ENCODE measurements at places on chromosomes 3 and 15.

GRCh38 chr3:11534011-11534792, 109.5 kb downstream of the VGLL4 start:
- DNase-seq, result peak; percentile 22

DNA sequence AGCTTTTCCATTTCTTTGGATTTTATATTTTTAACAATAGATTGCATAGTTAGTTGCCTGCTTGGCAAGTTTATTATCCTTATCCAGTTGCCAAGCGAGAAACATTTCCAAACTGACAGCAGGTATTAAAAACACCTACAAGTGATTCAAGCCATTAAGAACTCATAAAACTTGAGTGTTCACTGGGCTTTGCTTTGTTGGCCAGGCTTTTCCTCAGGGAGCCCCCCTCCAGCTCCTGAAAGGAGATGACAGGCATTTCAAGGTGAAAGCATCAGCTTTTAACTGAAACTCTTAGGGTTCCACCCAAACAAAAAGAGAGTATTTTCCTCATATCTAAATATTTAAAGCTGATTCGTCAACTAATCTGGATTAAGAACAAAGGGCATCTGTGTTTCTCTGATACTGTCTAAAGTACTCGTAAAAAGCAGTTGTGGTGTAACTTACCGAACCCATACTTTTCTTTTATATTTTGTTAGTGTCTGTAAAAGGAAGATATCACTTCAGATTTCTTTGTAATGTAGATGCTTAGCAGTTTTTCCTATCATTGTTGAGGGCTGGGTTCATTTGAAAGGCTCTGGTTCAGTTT, 363.4 kb downstream of the OTOL1 start:
- DNase-seq, result no peak

GRCh38 chr15:56385908-56386307, 20.7 kb downstream of the TEX9 start:
- DNase-seq, result no peak

GRCh38 chr15:85950101-85950500, 129.6 kb upstream of the AGBL1 start:
- no peak for DNase-seq

DNA sequence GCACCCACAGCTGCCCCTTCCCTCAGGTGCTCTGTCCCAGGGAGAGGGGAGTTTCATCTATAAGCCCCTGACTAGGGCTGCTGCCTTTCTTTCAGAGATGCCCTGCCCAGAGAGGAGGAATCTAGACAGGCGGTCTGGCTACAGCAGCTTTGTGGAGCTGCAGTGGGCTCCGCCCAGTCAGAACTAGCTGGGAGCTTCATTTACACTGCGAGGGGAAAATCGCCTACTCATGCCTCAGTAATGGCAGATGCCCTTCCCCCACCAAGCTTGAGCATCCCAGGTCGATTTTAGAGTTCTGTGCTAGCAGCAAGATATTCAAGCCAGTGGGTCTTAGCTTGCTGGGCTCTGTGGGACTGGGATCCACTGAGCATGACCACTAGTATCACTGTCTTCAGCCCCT, 181.2 kb upstream of the RARB start:
- no peak for DNase-seq

GRCh38 chr3:51681453-51681852, 10.4 kb downstream of the TEX264 start:
- DNase-seq, result no peak

GRCh38 chr3:134332344-134332743, 41.9 kb downstream of the AMOTL2 start:
- no peak for DNase-seq

- DNase-seq, result no peak
These were observed 152.9 kb upstream of the RBMS3 start for GRCh38 chr3:29128001-29128400.

GRCh38 chr3:197149-197827, 725 bp downstream of the CHL1 start:
- DNase-seq, result no peak

DNA sequence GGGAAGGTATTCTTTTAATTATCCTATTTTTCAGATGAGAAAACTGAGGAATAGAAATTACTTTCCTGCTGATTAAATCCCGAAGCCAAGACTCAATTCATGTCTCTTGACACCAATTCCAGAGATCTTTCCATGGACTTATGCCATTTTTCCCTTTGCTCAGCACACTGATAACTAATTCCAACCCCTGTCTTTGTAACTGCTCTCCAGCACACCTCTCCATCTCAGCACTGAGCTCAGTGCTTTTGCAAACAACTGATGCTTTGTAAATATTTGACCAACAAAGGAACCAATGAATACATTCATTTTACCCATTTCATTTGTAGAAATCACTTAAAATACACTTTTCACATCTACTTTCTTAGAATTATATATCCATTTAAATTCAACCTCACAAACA, 249.1 kb downstream of the IL5RA start:
- DNase-seq, result no peak

GRCh38 chr3:127417709-127418559, 130.1 kb upstream of the PRR20G start:
- DNase-seq, result no peak

DNA sequence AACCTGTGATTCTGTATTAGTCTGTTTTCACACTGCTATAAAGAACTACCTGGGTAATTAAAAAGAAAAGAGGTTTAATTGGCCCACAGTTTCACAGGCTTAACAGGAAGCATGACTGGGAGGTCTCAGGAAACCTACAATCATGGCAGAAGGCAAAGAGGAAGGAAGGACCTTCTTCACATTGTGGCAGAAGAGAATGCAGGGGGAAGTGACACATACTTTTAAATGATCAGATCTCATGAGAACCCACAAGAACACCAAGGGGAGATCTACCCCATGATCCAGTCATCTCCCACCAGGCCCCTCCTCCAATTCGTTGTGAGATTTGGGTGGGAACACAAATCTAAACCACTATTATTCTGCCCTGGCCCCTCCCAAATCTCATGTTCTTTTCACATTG, 6.1 kb downstream of the ZKSCAN7 start:
- DNase-seq, result no peak

- peak; percentile 61 for DNase-seq
These were observed 16.3 kb upstream of the DOCK3 start for GRCh38 chr3:50658416-50658815.

DNA sequence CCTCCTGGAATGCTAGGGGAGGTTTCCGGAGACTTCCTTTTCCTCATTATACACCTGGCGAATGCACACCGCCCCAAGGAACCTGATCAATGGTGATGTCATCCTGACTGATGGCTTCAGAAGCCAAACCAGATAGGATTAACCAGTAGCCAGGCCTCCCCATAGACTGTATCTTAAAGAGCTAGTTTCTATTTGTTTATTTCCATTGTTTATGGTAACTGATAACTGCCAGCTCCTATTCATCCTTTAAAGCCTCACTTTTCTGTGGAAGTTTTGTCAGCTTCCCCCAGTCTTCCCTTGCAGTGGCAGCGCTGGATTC, at the start of gene MKRN2OS:
TSS of gene MKRN2OS (minus strand) at position 27 of the 319 bp plus-strand sequence. CDS start 35 bp downstream, outside the sequence.
- DNase-seq, result peak; percentile 77

DNA sequence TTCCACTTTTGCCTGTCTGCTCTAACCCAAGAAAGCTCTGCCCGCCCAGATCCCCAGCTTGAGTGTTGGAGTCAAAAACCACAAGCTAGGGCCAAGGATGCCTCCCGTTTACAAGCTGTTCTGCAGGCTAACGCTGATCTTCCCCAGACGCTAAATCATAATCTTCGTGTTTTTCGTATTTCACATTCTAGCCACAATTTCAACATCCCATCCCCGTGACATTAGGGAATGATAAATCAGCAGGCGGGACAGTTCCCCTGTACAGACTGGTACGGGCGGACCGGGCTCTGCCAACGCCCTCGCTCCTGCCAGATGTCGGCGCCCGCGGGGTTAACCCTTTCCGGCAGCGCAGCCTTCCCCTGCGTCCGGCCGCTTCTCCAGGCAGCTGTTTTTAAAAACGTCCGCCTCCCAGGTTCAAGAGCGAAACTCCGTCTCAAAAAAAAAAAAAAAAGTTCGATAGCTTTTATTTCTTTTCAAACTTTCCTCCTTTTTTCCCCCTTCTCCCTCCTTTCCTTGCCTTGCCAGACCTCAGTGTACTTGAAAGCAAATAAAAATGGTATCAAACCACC, 81.0 kb upstream of the BNC1 start:
- peak; percentile 86 for DNase-seq

DNA sequence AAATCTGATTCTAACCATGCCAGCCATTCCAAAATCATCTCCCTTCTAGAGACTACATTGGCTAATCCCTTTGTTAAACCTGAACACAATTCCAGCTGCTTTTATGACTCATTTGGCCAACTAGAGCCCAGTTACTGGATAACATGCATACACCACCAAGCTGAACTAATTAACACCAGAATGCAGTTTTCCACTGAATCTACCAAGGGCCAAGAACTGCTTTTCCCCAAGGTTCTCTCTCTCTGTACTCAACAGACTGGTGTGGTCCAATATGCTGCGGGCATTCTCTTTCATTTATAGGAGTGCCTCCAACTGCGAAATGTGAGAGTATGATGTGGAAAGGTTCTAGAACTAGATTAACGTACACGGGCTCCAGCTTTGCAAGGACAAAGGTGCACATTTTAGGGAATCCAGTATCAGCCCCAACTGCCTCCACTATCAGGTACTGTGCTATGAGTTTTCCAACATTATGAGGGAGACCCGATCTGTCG, 1.5 kb downstream of the CHSY1 start:
- no peak for DNase-seq

DNA sequence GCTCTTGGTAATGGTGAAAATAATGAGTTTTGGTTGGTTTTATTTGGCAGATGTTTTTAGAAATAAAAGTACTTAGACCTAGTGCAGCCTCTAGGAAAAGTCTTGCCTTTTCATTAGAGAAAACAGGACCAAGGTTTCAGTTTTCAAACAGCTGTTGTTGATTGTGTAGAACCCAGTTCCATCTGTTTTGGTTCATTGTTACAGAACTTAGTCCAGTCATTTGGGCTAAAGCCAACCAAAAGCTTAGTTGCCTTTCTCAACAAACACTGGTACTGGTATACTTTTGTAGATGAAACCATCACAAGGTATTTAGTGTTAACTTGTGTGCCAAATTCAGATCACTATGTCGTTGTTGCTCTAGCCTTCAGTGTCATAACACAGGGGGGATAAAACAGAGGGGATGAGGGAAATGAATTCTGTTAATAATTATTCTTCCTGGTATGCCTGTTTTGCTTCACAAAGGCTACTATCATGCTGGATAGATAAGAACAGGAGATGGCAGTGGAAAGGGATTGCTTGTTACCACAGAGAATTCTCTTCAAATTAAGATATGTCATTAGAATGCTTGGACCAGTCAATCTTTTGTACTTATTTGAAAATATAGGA, 12.6 kb upstream of the APH1B start:
- no peak for DNase-seq

- DNase-seq, result no peak
These were observed 45.2 kb upstream of the BDH1 start for GRCh38 chr3:197600796-197601565.

GRCh38 chr15:52518487-52519371, 10.0 kb downstream of the MYO5A start:
- no peak for DNase-seq

DNA sequence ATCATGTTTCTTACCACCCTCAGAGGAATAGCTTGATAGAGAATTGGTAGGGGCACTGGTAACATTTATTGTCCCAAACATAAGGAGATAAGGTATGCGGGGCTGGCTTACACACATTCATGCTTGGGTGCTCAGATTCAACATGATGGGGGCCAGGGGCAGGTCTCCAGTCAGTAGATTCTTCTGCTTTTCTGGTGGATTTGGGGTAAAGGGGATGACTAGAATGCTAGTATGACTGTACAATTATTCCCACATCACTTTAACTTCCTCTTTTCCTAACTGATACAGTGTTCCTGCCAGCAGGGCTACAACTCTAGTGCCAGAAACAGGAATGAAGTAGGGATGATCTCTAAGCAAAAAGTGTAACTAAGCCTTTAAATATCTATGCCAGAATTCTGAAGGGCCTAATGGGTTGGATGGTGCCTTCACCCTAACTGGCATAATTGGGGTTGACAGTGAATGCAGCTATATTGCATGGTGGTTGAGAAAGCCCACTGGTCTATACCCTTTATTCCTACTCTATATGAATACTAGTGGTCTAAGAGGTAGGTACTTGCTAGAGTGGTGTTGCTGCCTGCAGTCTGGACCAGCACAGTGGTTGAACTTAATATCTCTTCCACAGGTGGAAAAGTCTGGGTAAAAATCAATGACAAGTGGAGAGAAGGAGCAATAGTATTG, 117.4 kb downstream of the IL12A start:
- DNase-seq, result no peak

DNA sequence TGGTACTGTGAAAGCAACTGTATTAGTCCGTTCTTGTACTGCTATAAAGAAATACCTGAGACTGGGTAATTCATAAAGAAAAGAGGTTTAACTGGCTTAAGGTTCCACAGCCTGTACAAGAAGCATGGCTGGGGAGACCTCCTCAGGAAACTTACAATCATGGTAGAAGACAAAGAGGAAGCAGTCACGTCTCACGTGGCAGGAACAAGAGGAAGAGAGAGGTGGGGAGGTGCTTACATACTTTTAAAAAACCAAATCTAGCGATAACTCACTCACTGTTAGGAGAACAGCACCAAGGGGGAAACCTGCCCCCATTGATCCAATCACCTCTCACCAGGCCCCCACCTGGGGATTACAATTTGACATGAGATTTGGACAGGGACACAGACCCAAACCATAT, 48.9 kb downstream of the IQGAP1 start:
- DNase-seq, result no peak

GRCh38 chr15:89912674-89913396, at the start of gene ARPIN:
TSS of gene ARPIN (minus strand) at chr15:89912952. CDS start at chr15:89912835, 117 bp downstream.
- DNase-seq, result peak; percentile 79

DNA sequence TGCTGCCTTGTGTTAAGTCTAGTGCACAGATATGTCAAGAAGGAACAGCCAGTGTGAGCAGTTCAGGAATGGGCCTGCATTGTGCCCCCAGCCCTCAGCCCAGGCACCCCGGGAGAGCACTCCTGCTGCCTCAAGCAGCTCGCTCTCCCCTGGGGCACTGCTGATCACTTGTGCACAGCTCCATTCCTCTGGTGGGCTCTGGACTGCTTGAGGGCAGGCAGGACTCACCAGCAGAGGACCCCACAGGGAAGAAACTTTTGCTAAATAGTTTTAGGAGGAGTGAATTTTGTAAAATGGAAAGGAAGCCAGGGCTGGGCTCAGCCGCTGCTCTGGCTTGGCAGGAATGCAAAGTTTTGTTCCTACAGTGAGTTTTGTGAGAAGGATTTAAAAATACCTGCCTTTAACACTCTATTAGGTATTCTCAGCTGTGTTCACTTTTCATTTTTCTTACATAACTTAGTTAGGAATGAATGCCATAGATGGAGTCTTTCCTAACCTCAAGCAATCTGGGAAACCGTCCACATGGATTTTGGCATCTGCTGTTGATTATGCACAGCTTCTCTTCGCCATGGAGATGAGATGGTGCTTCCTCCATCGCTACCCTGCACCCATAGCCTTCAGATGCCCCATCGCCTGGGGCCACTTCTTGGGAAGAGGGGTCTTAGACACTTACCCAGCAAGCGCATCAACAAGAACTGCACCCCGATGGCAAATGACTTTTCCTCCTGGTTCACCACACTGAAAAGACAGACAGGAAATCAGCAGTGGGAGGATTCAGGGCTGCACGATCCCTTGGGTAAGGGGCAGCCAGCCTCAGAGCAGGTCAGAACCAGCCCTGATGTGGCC, 42.3 kb upstream of the RAB6B start:
- DNase-seq, result no peak
